ENCODE measurements at places on chromosomes 6 and 20. TPM values are rescaled to one million over a fixed set of nuclear protein-coding genes. Genes with fewer than 3 reads are reported as not detected.

Gene FRS3
- total RNA-seq: 11.3 TPM

Gene RIPOR2
- 33.4 TPM for total RNA-seq

Gene ACTL10
- 0.46 TPM for total RNA-seq

Gene LY86
- 5.5 TPM for total RNA-seq

Gene TGM2
- total RNA-seq: 3.5 TPM

Gene BMP2
- total RNA-seq: 6.7 TPM

Gene GDAP1L1
- 91.3 TPM for total RNA-seq

Gene TSPO2
- total RNA-seq: not detected

Gene BMP6
- total RNA-seq: 5.1 TPM

Gene SYCP2L
- 6.9 TPM for total RNA-seq

Gene CD40
- total RNA-seq: 0.92 TPM

Gene SNAP91
- total RNA-seq: 179 TPM

Gene ARG1
- total RNA-seq: 0.69 TPM

Gene HTR1E
- total RNA-seq: 3.7 TPM

Gene OLIG3
- 0.23 TPM for total RNA-seq

Gene C6orf163
- total RNA-seq: 6.2 TPM

Gene WFDC10B
- total RNA-seq: not detected

Gene GGT7
- 22.6 TPM for total RNA-seq

Gene KCNB1
- total RNA-seq: 14.8 TPM

Gene SIGLEC1
- 0.23 TPM for total RNA-seq

Gene TAAR1
- not detected for total RNA-seq

Gene KHDC1L
- 0.69 TPM for total RNA-seq

Gene PDE7B
- total RNA-seq: 27.5 TPM

Gene LAMP5
- total RNA-seq: 19.6 TPM

Gene TRIM38
- total RNA-seq: 0.92 TPM

Gene ZNF292
- 111 TPM for total RNA-seq

Gene ARMH2
- total RNA-seq: not detected

Gene SYTL3
- total RNA-seq: 2.5 TPM

Gene VIP
- 3.0 TPM for total RNA-seq

Gene SLC24A3
- total RNA-seq: 50.5 TPM

Gene GHRH
- total RNA-seq: 2.3 TPM

Gene C20orf141
- total RNA-seq: not detected

Gene TP53TG5
- not detected for total RNA-seq

Gene IFT52
- 76.4 TPM for total RNA-seq

Gene CCN2
- total RNA-seq: 5.5 TPM

Gene SRSF12
- 45.0 TPM for total RNA-seq
